ENCODE measurements at places on chromosomes 12 and 14.

GRCh38 chr12:45389426-45389825, 173.5 kb downstream of the ANO6 start:
- no peak overlapping the region for H3K27ac ChIP-seq
- no peak overlapping the region for H3K4me3 ChIP-seq
- H3K36me3 ChIP-seq = peaks cover 46% of the 10 kb centered on the region
- no peak for DNase-seq

- H3K4me3 ChIP-seq = no peak overlapping the region
- DNase-seq = no peak
- peaks cover 62% of the 10 kb centered on the region for H3K36me3 ChIP-seq
These were observed 209.5 kb downstream of the ANO6 start for GRCh38 chr12:45425426-45425825.

- H3K27ac ChIP-seq = no peak overlapping the region
- H3K4me3 ChIP-seq = no peak overlapping the region
- H3K36me3 ChIP-seq = no peaks in the 10 kb centered on the region
- H3K27me3 ChIP-seq = no peaks in the 10 kb centered on the region
- H3K4me1 ChIP-seq = no peaks in the 10 kb centered on the region
These were observed 99.2 kb downstream of the GCH1 start for GRCh38 chr14:54803396-54803795.

- H3K4me3 ChIP-seq = no peak overlapping the region
- no peak for DNase-seq
- no peaks in the 10 kb centered on the region for H3K27me3 ChIP-seq
These were observed 2.4 kb downstream of the AKT1 start for GRCh38 chr14:104792945-104793702.

DNA sequence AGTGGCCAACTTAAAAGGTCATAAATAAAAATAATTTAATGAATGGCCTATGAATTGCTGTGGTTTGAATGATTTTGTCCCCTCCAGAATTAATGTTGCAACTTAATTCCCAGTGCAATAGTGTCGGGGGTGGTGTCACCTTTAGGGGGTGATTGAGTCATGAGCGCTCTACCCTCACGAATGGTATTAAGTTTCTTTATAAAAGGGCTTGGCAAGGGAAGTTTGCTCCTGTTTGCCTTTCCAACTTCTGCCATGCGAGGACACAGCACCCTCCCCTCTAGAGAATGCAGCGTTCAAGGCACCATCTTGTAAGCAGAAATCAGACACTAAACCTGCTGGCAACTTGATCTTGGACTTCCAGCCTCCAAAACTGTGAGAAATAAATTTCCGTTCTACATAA, 253.3 kb downstream of the ATXN7L3B start:
- no peaks in the 10 kb centered on the region for H3K36me3 ChIP-seq
- no peak overlapping the region for H3K27ac ChIP-seq
- H3K4me3 ChIP-seq = no peak overlapping the region
- DNase-seq = no peak
- H3K4me1 ChIP-seq = no peaks in the 10 kb centered on the region

- no peaks in the 10 kb centered on the region for H3K36me3 ChIP-seq
- DNase-seq = no peak
- peak overlapping the region; percentile 84 for H3K27ac ChIP-seq
- H3K27me3 ChIP-seq = no peaks in the 10 kb centered on the region
- H3K4me1 ChIP-seq = peaks cover 30% of the 10 kb centered on the region
These were observed 189.7 kb downstream of the EPS8 start for GRCh38 chr12:15599266-15600037.

GRCh38 chr12:51852404-51853137, 4.1 kb upstream of the FIGNL2 start:
- H3K27ac ChIP-seq = no peak overlapping the region
- H3K36me3 ChIP-seq = no peaks in the 10 kb centered on the region
- H3K4me3 ChIP-seq = no peak overlapping the region
- no peak for DNase-seq
- H3K4me1 ChIP-seq = no peaks in the 10 kb centered on the region

All from RWPE2 (cell line).